CD4-positive, alpha-beta T cell treated with Interleukin-17A for 1 hour (primary cell): ENCODE measurements at places on chromosomes 1 and 21.
A peak's percentile ranks its signal among the peaks of the same experiment; 100 is the strongest.

GRCh38 chr1:230596306-230596705 lies 46.0 kb upstream of the COG2 start:
- DNase-seq = no peak

GRCh38 chr1:67190410-67190809 lies 24.2 kb downstream of the IL23R start:
- DNase-seq = no peak

- peak; percentile 41 for DNase-seq
These were observed 11.9 kb downstream of the MEF2D start for GRCh38 chr1:156488566-156489165.

- peak; percentile 67 for DNase-seq
These were observed 46.9 kb downstream of the CD34 start for GRCh38 chr1:207863893-207864535.

GRCh38 chr1:226687426-226687825 lies 51.7 kb downstream of the ITPKB start:
- peak; percentile 65 for DNase-seq

GRCh38 chr1:237756304-237756967 lies 134.3 kb downstream of the ZP4 start:
- DNase-seq = no peak

DNA sequence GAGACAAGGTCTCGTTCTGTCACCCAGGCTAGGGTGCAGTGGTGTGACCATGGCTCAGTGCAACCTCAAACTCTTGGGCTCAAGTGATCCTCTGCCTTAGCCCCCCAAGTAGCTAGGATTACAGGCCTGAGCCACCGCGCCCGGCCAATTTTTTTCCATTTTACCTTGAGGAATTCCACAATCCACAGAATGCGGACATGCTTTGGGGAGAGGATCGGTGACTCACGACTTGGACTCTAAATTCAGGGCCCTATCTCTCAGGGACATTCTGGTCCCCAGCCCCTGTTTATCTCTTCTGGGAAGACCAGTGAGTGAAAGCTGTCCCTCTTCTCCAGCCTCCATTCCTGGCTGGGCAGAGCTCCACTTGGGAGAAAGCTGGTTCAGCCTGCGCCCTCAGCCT lies 5.2 kb downstream of the PADI1 start:
- no peak for DNase-seq

- DNase-seq = no peak
These were observed 125.1 kb upstream of the FGGY start for GRCh38 chr1:59171788-59172187.

DNA sequence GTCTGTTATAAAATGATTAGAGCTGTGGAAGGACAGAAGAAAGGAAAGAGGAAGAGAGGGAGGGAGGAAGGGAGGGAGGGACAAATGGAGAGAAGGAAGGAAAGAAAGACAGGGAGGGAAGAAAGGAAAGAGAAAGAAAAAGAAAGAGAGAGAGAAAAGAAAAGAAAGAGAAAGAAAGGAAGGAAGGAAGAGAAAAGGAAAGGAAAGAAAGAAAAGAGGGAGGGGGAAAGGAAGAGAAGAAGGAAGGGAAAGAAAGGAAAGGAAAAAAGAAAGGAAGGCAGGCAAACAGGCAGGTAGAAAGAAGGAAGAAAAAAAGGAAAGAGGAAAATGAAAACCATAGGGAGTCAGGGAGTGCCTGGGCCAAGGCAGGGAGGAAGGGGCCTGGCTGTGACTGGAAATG lies 14.5 kb upstream of the BACE2 start:
- DNase-seq = no peak

DNA sequence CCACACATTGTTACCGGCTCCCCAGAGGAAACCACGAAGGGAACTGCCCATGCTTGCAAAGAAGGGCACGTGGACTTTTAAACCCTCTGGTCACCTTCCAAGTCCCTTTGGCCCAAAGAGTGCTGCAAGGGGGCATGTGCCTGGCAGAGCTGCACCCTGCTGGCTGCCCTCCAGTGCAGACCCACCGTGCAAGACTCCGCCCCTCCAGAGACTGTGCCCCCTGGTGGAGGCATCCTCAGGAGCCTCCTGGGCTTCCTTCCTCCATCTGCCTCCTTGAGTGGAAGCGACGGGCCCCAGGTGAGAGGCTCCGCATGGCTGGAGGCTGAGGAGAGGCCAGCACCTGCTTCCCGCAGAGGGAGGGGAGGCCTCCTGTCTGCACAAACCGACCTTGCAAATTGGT lies 100.6 kb downstream of the CRYAA start:
- DNase-seq = peak; percentile 49

DNA sequence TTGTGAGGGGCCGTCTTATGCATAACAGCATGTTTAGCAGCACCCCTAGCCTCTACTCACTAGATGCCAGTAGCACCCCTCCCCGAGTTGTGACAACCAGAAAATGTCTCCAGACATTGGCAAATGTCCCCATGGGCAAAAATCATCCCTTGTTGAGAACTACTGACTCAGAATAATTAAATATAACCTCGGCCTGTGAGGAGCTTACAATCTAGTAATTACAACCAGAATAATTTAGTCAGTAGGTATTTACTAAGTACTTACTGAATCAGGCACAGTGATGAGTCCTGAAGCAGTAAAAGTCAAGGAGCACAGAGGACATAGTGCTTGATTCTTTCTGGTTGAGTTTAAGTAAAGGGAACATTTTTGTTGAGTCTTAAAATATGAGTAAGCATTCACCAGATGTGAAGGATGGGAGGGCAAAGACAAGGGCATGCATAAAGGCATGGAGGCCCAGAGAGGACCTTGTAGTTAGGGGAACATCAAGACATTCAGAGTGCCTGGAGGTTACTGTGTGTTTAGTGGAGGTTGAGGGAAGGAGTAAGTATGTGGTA lies 44.1 kb upstream of the KCNQ4 start:
- no peak for DNase-seq

- DNase-seq = no peak
These were observed 25.7 kb upstream of the EPHA8 start for GRCh38 chr1:22537441-22538139.

DNA sequence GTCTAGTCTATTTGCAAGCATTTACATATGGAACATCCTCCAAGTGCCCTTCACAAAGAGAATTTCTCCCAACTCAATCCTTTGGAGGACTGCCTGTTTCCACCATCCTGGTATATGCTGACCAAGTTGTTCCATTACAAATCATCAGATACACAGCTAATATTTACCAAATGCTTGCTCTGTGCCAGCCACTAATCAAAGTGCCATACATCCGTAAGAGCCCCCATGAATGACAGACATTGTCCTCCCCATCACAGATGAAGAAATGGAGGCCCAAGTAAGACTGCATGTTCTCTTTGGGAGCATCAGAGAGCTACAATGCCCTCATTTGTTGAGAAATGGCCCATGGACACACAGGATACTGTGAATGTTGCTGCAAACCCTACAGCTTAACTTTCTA lies 130.0 kb upstream of the BACE2 start:
- DNase-seq = no peak

GRCh38 chr21:18089786-18090185 lies 154.8 kb upstream of the CHODL start:
- no peak for DNase-seq

GRCh38 chr1:18539171-18539570 lies 58.4 kb downstream of the KLHDC7A start:
- DNase-seq = no peak

GRCh38 chr1:99464738-99465137 lies 181.2 kb upstream of the PALMD start:
- no peak for DNase-seq

- no peak for DNase-seq
These were observed 34.1 kb downstream of the PTPRF start for GRCh38 chr1:43564551-43565348.

- no peak for DNase-seq
These were observed 60.8 kb upstream of the PRRC2C start for GRCh38 chr1:171424494-171424893.

- DNase-seq = no peak
These were observed 42.9 kb downstream of the SLX9 start for GRCh38 chr21:44982558-44983250.

GRCh38 chr21:30880914-30881313 lies 466 bp downstream of the KRTAP11-1 start:
- DNase-seq = no peak

GRCh38 chr1:3450983-3451382 lies 3.5 kb upstream of the ARHGEF16 start:
- DNase-seq = no peak

- DNase-seq = no peak
These were observed 661.6 kb downstream of the ADGRL2 start for GRCh38 chr1:82462366-82462765.

DNA sequence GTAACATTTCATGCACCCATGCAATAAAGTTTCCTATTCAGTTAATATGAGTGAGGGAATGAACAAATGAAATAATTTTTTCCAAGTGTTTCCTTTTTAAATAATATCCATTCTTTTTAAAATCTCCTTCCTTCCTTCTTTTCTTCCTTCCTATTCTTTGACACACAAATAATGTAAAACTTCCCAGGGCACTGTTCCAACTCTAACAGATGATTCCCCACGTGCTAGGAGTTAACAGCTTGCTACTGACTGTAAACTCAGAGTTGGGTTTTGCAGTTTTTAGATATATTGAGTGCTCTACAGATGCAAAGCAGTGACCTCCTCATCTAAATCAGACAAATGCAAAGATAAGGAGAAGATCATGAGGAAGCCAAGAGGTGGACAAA lies 54.0 kb upstream of the POU2F1 start:
- no peak for DNase-seq

DNA sequence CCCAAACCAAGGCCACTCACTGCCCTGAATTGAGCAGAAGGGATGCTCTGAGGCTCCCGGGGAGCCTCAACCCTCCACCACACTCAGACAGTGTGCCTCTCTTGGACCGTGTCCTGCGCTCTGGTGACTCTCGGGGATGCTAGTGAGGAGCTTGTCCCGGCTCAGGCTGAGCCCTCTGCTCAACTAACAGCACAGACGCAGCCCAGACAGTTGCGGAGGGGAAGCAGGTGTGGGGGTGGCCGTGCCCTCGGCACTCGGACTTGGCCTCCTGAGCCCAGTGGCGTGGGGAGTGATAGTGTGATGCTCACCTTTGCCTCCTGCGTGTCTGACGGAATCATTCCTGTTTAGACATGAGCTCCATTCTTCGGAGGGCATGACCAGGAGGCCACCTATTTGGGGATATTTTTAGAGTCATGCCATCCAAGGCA lies 15.4 kb upstream of the SLC19A1 start:
- no peak for DNase-seq

GRCh38 chr1:45299981-45300668 lies 26.6 kb upstream of the HPDL start:
- DNase-seq = peak; percentile 76

DNA sequence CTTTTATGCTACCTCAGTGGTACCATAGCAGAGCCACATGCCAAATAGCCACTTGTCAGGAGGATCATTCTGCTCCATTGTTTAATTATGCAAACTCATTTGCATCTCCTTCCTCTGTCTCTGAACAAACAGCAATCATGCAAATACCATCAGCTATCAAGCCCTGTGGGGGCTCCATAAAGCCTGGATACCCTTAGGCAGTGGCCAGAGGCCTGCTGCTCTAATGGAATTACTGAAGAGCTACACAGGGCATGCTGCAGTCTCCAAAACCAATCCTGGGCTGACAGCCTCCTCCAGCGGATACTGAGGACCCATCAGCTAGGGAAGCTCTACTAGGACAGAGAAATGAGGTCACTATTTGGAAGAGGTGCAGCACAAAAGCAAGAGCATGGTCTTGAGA lies 376.3 kb downstream of the KCNH1 start:
- DNase-seq = no peak

- peak; percentile 2 for DNase-seq
These were observed 38.7 kb upstream of the CD55 start for GRCh38 chr1:207282496-207283380.

DNA sequence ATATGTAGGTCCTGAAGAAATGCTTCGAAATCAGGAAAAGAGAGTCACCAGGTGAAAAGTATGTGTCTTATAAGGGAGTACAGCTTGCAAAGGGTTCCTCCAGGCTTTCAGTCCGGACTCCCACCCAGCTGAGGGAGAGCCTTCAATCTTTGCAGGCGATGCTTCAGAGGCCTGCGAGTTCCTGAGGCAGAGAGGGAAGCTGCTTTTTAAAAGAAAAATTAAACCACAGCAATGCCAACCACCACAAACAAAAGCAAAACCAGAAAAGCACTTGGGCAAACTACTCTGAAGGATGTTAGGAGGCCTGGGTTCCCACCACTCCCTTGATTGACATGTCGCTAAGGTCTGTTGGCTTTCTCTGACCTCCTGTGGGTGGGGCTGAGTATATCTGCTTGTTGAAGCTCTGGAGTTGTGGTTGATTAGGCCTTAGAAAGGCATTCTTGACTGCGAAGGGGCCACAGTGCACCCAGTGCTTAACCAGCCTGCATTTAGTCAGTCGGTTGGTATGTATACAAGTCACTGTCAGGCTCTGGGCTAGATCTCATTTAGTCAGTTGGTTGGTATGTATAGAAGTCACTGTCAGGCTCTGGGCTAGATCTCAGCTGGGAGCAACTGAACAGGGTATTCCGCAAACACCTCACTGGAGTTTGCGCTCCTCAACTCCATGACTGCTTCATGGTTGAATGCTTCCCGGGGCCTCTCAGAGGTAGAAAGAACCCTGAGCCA lies 1.2 kb downstream of the NIPAL3 start:
- DNase-seq = peak; percentile 71

DNA sequence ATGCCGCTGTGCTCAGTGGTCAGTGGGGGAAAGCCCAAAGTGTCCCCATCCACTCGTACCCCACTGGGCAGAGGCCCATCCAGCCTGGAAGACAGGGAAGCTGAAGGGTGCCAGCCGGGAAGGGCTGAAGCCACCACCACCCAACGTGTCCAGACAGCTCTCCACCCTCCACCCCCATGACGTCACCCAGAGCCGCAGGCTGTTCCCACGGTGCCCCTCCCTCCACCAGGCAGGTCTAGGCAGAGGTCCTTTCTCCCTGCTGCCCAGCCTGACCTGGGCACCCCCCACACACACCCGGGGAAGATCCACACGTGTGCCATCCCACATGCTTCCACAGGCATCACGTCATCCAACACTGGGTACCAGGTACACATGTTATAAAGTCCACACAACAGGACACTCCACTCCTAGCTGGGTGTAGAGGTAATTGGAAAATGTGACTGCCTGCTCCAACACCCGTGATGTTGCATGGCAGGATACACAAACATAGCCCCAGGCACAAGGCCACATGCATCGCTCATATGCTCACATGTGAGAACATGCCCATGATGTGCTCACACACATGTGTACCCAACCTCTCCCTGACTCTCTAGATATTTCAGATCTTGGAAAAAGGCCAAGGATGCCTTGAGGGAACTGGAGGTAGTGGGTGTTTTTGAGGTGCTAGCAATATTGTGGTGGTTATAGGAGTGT lies 5.1 kb upstream of the ARHGAP30 start:
- DNase-seq = no peak

DNA sequence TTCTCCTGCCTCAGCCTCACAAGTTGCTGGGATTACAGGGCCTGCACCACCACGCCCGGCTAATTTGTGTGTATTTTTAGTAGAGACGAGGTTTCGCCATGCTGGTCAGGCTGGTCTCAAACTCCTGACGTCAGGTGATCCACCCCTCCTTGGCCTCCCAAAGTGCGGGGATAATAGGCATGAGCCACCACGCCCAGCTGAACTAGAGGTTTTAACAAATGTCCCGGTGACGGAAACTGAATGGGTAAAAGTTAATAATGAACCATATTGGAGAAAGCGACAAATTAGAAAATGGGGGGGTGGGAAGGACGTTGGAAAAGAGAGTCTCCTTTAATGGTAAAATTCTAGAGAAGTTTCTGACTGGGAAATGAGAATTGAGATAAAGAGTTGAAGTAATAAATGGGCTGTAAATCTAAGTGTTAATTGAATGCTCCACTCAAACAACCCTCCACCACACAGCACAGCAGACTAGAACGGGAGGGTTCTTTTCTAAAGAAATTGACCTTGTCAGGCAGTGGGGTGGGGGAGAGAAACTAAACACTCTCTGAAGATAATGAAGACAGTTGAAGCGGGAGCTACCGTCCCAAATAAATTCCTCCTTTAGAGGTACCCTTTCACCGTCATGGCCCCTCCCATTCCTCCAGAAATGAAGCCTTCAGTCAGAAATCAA lies 46.9 kb upstream of the PUM1 start:
- no peak for DNase-seq
